Activated effector memory CD4-positive, alpha-beta T cell treated with Interleukin-2 at 50 U/mL for 16 hours (primary cell): ENCODE measurements at places on chromosomes 12 and 14.

DNA sequence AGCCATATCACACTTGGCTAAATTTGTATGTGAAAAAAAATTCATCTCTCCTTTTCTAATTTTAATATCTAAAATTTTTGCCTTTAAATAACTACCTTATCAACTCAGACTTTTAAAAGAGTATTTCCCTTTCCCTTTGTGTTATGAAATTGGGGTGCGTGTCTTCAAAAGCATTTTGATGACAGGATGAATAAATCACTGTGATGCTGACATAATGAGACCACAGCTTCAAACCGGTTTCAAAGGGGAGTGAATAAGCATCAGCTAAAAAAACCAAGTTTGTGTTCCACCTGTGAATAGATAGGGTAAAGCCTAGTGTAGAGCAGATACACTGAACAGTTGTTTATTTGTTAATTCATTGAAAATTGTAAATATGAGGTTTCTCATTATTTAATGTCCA, 85.0 kb downstream of the LGR5 start:
- no peak for DNase-seq

DNA sequence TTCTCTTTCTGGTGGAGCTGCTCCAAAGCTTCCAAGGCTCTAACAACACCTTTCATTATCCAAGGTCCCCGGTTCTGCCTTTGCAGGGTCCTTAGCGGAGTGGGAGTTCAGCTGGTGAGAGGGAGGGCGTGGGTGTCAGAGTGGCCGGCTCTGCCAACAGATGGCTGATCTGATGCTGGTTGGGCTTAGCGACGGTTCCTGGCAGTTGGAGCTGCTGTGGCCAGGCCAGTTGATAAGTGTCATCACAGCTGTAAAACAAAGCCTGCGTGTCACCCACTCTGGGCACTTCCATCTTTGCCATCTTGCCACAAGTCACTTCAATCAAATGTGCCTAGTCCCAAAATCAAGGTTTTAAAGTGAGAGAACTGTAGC, 36.3 kb downstream of the RIN3 start:
- no peak for DNase-seq

DNA sequence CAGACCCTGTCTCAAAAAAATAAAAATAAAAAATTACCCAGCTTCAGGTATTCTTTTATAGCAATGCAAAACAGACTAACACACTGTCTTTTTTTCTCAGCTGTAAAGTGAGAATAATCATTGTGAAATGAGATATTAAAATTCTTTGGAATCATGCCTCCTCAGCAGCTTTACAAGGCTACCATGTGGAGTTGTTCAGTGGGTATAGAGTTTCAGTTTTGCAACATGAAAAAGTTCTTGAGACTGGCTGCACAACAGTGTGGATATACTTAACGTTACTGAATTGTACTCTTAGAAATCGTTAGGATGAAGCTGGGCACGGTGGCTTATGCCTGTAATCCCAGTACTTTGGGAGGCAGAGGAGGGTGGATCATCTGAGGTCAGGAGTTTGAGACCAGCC, 15.7 kb upstream of the MAPKAPK5 start:
- DNase-seq = no peak

DNA sequence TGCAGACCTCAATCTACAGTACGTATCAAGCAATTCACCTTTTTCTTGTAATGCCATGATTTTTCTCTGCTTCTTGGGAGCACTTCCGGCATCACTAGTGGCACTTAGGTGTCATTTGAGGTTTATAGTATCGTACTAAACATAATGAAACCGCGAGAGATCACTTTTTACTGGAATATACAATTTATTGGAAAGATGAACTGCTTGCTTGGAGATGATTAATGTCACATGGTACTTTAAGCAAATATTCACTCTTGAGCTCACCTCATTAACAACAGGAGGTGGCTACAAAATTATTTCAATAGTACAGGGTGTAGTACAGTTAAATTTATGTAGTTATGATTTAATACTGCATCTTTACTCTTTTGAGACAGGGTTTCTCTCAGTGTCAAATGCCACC, 11.5 kb downstream of the FUT8 start:
- no peak for DNase-seq

DNA sequence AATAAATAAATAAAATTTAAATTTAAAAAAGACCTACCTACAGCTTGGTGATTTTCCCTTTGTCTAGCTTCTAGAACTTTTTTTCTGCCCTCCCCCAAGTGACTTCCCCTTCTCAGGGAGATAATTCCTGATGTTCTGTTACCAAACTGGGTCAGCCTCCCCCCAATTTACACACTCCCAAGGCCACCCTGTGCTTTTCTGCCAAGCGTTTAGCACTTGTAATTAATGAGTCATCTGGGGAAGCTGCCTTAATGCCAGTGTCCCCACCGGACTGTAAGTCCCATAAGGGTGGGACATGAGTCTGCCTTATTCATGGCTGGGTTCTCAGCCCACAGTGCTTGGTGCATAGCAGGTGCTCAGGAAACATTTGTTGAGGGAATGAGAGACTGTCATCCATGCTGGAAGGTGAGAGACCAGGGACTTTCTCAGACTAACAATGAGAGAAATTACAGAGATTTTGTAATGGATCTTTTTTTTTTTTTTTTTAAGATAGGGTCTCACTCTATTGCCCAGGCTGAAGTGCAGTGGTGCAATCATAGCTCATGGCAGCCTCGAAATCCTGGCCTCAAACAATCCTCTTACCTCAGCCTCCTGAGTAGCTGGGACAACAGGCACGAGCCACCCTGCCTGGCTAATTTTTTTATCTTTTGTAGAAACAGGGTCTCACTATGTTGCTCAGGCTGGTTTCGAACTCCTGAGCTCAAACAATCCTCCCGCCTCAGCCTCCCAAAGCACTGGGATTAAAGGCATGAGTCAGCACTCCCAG, 106.8 kb downstream of the PHETA1 start:
- no peak for DNase-seq

DNA sequence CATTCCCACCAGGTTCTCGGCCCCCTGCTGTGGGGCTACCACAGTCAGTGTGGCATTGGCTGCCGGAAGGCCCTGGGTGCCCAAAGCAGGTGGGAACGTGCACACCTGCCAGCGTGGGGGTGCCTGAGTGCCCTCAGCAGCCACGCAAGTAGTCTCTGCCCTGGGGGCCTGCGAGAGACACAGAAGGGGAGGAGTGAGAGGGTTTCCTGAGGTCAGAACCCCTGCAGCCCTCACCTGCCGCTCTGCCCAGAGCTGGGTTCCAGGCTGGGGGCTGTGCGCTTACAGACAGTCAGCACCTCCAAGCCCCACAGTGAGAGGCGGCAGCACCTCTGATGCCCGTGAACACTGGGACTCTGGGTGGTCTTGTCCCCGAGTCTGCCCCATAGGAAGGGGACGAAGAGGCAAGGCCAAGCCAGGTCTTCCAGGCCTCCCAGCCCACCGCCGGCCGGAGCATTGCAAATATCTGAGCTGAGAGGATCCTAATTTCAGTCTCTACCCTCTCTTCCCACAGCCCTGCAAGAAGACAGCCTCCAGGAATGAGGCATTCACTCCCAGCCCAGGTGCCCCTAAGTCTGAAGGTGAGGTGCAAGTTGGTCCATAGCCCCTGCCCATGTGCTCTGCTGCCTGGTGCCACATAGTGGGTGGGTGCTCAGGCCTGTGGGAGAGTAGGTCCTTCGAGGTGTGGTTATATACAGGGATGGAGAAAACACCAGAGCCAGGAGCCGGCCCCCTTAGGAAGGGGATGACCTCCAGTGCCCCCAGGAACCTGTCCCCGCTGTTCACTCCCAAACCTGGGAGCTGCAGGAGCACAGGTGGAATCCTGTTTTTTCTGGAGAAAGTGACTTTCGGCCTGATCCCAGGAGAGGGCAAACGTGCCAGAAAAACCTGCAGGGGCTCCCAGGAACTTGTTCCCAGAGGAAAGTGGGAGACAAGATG, 291.1 kb upstream of the RTL1 start:
- DNase-seq = no peak

GRCh38 chr12:33587784-33588712, 148.4 kb upstream of the SYT10 start:
- DNase-seq = no peak

GRCh38 chr12:67751381-67751928, 102.9 kb downstream of the DYRK2 start:
- DNase-seq = no peak

GRCh38 chr14:73250781-73251500, 13.6 kb downstream of the PAPLN start:
- DNase-seq = no peak

- no peak for DNase-seq
Measured at GRCh38 chr12:116244001-116244400, 33.5 kb downstream of the MED13L start.

- no peak for DNase-seq
Measured at GRCh38 chr12:45458854-45459807, 243.2 kb downstream of the ANO6 start.

DNA sequence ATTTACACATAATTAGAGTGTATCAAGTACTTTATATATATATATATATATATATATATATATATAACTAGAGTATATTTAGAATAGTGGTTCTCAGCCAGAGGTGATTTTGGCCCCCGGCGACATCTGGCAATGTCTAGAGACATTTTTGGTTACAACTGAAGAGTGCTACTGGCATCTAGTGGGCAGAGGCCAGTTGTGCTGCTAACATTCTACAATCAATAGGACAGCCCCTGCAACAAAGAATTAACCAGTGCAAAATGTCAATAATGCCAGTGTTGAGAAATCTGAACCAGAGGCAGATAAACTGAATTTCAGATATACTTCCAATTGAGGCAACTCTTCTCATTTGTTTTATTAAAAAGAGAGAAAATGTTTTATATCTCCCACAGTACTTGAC, 8.9 kb downstream of the GTF2A1 start:
- no peak for DNase-seq

DNA sequence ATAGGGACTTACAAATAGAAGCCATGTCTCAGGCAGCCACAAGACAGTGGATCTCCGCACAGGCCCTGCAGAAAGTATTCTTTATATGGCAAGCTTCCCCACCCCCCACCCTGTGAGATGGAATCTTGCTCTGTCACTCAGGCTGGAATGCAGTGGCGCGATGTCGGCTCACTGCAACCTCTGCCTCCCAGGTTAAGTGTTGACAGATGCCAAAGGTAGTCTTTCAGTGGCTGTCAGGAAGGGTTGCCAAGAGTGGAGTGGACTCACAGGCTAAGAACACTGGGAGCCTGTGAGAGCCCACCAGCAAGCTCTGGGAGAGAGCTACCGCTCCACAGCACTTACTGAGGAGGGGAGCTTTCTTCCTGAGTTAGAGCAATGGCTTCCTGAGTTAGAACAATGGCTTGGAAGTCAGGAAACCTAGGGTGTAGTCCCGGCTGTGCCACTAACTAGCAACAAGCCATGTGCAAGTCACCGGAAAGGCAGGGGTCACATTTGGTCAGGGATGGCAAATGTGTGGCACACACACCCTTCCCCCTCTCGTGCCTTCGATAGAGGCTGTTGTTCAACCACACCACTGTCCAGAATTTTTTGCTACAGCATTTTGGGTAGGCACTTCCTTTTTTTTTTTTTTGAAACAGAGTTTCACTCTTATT, 2.6 kb downstream of the RNASE1 start:
- no peak for DNase-seq
